CD4-positive, alpha-beta T cell treated with Interleukin-17A for 4 hours (primary cell): ENCODE measurements at places on chromosomes 7 and 10.

DNA sequence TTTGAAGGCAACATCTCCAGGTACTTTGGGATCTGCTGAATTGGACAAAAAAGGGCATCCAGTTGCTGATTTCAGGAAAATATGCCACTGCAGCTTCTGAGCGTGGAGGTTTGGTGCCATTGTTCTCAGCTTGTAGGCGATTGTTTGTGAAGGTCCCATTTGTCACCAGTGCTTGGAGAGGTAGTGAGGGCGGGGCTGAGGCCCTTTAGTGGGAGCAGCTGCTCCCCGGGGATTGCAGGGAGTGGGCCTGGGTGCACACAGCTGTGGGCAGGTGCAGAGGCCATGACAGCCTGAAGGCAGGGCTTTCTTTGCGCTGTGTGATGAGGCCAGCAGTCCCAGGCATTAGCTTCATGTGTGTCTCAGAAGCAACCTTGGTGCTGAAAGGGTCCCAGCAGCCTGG, 3.9 kb downstream of the FAM20C start:
- DNase-seq, result no peak

GRCh38 chr7:82247814-82248433, 195.7 kb downstream of the CACNA2D1 start:
- no peak for DNase-seq

DNA sequence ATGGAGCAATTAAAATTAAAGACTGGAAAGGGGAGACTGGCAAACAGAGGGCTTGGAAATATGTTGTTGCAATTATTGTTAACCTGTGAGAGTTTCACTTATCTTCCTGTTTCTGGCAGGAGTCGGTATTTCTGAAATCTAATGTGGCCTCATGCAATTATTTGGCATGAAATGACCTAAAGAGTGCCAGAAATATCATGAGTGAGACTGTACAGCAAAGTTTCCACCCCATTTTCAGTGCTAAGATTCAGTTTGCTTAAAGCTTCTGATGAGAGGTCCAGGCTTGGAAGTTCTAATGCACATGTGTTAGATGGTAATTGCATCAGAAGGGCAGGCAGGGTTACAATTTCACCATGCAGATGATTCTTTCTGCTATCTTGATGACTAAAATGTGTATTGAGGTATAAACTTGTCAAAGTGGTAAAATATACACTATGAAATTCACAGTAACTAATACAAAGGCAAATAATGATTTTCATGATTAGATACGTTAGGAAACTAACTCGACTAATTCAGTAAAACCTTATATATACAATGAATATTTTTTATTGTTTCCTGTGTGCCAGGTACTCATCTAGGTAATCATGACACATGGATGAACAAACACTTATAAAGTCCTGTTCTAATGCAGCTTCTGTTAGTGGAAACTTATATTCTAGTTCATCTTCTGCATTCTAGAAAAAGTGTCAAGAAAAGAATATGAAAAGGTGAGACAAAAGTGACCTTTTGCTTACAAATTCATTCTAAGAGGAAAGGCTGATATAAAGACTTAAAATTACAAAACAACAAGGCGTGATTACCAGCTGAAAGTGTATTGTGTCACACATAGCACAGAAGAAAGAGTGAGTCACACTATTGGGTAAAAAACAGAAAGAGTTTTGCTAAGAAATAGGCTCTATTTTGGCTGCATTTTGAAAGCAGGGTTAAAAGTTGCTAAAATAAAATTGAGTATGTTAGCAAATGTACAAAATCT, 533.4 kb upstream of the SEMA3D start:
- DNase-seq, result no peak

GRCh38 chr7:151012911-151013347, 11.4 kb downstream of the ATG9B start:
- peak; percentile 47 for DNase-seq

GRCh38 chr10:11875494-11876281, 52.5 kb downstream of the PROSER2 start:
- DNase-seq, result peak; percentile 7
